NCI-H1436 treated with DMSO at 0.1 percent for 48 hours (cell line): ENCODE measurements at places on chromosomes 12 and 14.

DNA sequence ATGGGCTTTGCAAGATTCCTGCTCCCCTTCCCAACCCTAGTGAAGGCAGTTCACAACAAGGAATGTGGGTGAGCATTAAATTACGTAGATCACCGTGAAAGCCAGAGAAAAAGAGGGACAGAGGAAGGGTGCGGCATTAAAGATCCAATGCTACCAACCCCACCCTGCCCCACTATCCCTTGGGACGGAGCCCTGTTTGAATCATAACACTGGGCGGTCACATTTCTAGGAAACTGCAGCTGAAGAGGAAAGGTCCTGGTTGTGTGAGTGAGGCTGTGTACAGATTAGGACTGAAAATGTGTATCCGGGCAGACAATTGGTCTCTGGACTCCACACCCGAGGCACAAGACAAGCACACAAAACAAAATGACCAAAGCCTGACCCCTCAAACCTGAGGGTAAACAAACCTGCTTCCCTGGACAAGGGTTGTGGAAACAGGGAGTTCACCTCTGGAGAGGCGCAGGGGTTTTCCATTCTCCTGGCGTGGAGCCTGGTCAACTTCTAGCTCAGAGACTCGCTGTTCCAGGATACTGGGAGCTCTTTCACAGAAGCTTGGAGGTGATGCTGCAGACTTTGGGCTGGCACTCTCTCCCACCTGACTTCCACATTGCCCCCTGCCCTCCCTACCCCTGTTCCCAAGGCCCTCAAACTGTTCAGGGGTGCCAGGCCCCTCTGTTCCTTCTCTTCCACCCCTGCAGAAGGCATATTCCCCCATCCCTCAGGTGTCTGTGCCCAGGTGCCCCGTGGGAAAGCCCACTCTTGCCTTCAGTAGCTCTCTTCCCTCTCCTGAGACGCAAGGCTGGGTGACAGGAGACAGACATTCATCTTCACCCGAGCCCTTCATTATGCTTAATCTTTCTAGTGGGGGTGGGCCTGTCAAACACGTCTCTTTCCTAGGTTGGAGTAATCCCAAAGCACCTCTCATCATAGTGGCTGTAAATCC lies 16.5 kb downstream of the NINJ2 start:
- DNase-seq: no peak

GRCh38 chr14:65142429-65142828 lies 40.1 kb upstream of the MAX start:
- no peak for DNase-seq

DNA sequence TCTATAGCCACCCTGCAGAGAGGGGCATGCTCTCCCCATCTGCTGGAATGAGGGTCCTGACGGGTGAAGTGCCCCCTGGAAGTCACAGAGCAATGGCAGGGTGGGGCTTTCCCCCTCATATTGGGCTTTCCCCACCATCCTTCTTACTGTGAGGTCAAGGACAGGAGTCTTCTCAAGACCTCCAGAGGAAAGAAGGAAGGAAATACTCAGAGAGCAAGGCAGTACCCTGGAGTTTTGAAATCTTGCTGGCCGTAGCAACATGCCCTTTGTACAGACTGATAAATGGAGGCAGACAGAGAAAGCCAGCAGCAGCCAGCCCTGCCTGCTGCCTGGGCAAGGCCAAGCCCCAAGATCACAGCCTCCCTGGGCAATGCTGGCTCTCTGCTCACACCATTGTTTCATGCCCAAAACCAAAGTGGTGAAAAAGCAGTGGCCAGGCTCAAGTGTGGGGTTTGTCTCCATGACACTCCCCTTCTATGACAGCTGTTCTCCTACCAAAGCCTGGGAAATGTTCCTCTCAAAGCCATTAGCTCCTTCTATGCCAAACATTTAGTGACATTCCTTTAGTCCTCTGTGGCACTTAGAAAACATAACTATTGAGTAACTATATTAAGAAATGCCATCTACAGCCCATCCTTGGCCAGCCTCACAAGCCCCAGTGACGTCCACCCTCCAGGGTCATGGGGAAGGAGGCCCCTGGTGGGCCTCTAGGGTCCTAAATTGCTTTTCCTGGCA lies 13.2 kb upstream of the ITPK1 start:
- DNase-seq: no peak

GRCh38 chr14:33553706-33554278 lies 397.1 kb downstream of the EGLN3 start:
- DNase-seq: no peak

DNA sequence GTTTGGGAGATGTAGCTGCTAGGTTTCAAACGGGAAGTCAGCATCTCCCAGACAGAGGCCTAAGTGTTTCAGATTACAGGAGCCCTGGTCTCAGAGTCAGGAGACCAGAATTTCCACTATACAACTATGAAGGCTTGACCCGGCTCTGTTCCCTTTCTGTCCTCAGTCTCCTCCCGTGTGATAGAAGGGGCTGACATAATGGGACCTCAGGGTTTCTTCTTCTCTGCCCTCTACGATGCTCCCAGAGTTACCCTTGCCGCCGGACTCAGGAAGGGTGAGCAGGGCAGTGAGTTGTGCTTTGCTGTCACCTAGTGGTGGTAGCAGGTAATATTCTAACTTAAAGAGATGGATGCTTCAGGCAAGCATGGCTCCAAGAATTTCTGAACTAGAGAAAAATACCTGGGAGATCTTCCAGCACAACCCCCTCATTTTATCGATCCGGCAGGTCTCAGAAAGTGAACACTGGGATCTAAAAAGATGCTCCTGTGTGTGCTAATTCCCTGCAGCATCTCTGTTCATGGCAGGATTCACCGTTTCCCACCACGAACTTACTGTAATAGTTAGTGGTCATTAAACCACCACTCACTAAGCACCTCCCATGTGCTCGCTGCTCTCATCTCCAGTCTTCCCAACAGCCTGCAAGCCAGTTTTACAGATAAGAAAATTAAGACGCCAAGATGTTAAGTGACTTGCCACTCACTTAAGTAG lies 84.4 kb downstream of the VWF start:
- DNase-seq: no peak

DNA sequence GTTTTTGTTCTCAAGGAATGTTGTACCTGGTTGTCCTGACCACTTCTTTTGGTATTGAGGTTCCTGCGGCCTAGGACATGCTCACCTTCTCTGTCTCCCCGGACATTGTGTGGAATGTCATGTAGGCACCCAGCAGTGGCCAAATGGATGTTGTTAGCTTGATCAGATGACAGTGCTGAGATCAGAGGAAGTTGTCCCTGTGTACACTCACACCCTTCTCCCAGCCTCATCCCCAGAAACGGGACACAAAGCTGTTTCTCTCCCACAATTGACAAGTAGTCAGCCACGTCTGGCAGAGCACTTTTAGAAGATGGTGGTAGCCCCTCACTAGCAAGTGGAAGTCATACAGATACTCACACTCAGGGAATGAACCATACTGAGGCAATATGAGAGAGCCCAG lies 3.0 kb downstream of the PLEKHH1 start:
- DNase-seq: no peak

DNA sequence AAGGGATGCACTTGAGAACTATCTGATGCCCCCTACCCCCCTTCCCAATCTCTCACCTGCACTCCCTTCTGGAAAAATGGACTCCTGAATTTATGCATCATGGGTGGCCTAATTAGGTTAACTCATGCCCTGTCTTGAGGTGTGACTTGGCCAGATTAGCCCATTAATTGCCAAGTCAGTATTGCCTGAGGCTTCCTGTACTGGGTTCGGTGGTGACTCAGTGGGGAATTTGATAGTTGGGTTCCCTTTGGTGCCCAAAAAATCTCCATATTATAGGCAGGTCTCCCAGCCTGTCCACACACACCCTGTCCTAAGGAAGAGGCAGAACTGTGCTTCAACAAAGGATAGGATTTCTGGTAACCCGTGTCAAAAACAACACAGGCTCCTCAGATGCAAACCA lies 146.1 kb downstream of the CHST11 start:
- no peak for DNase-seq

DNA sequence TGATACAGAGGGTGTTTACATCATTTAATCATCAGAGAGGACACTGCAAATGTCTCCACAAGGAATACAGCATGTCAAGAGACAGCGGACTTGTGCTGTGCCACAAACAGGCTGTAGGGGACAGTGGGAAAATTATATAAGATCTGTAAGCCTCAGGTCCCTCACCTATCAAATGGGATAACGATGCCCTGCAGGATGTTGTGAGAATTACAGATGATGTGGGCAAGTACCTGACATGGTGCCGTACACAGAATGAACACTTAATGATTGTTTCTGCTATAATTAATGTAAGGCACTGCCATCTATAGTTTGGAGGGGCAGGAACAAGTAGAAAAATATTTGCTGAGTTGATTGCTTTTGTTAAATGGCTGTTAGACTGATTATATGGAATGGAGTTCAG lies 81.9 kb upstream of the GTF2A1 start:
- DNase-seq: no peak

DNA sequence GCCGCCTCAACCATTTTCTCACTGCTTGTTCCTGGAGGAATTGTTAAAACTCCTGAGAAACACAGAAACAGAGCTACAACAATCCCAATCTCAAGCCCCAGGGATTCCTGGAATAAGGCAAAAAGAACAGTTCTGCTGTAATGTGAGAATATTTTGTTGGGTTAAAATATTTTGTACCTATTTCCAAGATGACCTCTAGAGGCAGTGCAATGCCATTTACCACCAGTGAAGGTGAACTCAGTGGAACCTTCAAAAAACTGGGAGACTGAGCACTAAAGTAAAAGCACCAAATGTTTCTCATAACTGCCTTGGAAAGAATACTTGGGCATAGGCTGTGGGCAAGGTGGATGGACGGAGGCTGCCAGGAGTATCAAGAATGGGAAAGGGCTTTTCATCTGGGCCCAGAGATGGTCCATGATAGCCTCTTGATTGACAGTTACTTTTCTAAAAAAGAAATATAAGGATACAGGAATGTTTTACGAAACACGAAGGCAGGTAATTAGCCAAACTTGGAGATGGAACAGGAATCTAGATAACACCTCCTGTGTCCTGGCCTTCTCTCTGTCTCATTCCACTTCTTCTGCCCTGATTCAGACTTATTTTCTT lies 334.0 kb upstream of the FLRT2 start:
- DNase-seq: no peak

GRCh38 chr12:4956054-4956453 lies 46.3 kb downstream of the KCNA1 start:
- DNase-seq: no peak

- DNase-seq: no peak
Measured at GRCh38 chr12:95942101-95942523, 302 bp downstream of the CCDC38 start.

DNA sequence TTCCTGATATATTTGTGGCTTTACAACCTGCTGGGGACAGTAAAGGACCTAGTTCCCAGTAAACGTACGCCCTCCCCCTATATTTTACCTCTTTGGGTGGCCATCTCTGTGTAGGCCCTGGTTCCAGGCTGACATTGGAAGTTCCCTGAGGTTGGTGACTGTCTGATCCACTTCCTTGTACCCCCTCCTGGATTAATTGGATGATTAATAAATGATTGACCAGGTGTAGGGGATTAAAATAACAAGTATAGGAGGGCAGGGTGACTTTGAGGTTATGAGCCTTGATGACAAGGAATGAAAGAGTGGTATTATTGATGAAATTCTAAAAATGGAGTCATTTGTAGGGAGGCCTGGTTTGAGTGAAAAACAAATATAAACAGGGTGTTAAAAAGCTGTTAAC lies 9.6 kb downstream of the SUSD6 start:
- no peak for DNase-seq

DNA sequence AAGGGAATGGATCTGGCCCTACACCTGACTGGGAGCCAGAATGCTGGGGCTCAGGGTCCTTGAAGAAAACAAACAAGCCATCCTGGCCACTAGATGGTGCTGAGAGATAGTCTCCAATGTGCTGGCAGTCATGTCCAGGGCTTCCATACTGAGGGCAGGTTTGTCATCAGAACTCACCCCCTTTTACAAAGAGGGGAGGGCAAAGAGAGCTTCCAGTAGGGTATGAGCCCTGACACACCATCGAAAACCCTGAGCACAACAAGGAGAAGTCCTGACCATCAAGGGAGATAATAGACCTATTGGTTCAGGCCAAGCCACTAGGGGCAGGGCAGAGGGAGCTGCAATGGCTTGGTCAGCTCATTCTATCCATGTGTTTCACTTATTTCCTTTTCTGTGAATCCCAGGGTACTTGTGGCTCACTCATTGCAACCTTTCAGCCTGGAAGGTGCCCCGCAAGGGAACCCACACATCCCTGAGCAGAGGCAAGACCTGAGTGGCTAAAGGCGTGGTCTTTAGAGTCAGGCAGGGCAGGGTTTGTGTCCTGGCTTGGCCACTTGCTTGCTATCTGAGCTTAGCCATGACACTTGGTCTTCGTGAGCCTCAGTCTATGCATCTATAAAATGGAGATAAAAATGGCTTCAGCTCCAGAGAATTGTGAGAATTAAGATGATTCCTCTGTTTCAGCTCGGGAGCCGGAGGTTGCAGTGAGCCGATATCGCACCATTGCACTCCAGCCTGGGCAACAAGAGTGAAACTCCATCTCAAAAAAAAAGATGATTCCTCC lies 6.2 kb upstream of the PLEKHH1 start:
- DNase-seq: no peak

DNA sequence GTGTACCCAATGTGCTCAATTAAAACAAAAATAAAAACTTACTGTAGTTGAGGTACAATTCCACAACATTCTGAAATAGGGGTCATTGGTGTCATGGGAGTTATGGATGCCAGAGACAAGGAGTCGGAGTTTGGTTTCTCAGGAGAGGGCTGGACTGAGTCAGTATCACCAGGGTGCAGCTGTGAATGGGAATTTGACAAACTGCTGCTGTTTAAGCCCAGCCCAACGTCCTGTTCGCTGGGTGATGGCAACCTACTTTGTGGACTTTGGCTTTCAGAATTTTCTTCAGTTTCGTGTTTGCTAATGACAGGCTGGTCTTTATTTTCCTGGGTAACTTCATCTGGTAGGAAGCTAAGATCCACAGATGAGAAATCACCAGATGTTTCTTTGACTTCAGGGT lies 3.9 kb downstream of the TBPL2 start:
- no peak for DNase-seq

DNA sequence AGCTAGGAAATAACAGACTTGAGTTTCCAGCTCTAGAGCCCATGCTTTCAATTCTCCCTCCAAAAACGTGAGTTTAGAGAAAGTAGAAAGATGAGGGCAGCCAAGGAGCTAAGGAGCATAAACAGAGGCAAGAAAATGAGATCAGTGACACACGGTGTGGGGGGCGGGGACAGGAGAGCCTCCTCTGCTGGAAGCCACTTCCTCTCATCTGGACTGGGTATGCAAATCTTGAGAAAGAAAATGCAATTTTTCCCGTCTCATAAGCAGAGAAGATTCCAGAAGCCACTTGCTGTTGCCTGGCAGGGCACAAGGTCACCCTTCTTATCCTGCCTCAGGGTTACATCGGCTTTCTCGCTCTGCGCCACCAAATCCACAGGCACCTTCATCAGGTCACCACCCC lies 6.0 kb downstream of the OR10P1 start:
- DNase-seq: no peak

DNA sequence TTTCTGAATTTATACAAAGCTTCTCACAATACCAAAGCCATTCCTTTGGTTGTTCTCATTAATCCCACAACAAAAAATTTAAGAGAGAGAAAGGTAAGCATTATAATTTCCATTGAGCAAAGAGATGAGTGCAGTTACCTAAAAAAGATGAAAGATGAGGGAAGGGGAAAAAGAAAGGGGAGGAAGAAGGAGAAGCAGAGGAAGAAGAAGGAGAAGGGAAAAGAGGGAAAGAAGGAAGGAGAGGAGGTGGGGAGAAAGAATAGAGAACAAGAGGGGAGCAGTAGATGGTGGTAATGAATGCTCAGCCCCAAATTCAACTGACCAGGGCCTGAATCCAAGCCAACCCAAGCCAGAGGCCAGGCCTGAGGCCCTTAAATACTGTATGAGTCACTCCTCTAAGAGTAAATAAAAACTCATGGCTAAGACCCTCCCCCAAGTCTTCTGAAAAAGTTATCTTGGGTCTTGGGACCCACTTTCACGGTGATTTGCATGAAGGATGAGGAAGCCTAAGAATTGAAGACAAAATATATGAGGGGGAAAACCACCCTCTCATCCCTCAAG lies 144.6 kb downstream of the ITPR2 start:
- no peak for DNase-seq
